Chondrocyte (in vitro differentiated cells): ENCODE measurements at places on chromosomes 5 and 9. TPM values are rescaled to one million over a fixed set of nuclear protein-coding genes. Genes with fewer than 3 reads are reported as not detected.

DNA sequence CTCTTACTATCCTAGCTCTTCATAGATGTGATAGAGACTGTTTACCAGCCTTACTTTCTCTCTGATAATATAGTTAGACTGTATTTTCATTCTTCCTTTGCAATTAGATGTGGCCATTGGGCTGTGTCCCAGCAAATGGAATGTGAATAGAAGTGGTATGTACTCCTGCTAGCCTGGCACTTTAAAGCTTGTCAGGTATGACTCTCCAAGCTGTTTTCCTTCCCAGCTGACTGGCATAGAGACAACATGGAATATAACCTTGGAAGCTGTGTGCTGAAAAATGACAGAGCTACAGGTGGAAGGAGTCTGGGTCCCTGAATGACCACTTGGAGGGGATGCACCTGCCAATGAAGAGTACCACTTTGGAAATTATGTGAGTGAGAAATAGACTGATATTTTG, 116.2 kb downstream of the DIRAS2 start:
- DNase-seq: no peak

DNA sequence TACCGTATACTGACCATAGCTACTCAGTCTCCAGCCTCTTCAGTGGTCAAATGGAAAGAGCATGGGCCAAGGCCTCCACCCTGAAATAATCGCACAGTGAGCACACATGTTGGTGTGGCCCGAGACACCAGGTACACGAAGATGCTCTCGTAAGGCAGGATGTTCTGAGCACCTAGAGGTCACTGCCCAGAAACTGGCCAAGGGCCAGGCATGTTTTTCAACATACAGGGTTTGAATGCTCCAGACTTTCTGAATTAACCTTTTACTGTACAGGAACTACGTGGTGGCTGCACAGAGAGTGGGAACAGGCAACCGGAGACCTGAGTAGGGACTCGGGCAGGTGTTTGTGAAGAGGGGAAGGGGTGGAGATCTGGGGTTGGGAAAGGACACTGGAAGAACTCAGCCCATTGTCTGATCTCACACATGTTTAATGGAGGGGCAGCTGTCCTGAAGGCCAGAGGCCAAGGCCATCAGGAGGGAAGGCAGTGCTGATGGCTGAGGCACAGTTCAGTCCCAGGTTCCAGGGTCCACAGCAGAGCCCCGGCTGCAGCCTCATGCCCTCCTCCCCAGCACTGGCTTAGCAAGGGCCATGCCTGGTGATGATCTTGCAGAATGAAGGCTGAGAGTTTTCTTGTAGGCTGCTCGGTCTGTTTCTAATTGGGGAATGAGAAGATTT, 48.5 kb upstream of the ANKRD18A start:
- no peak for DNase-seq

DNA sequence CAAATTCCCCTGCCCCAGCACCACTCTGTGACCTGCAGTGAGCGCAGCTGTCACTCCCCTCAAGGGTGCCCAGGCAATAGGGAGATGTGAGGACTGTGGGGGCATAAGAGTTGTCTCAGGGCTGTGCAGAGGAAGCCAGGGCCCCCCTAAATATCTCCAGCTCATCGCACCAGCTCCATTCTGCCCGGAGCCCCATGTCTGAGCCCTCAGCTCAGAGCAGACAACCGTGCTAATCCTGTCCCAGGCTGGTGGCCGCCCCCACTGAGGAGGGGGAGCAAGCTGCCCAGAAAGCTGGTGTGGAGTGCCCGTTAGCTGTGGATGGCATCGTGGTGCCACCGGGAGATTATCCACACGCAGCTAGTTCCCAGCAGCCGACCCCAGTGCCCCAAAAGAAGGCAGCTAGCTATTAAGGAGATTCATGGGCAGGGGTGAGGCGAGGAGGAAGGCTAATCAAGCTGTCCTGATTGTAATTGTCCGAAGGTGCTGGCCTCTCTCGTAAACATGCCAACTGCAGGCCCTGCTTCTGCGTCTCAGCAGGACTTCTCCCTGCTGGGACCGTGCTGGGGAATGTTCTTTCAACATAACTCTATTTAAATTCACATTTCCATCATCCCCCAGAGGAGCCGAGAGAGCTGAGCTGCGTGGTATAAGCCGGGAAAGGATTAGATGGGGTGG, 17.0 kb upstream of the FIBCD1 start:
- DNase-seq: no peak

Gene SVEP1
- total RNA-seq: 0.72 to 2.0 TPM (median 0.90 TPM) in 3 replicates

Gene UNC13B
- 29.8 to 32.8 TPM (median 31.8 TPM) in 3 replicates for total RNA-seq

DNA sequence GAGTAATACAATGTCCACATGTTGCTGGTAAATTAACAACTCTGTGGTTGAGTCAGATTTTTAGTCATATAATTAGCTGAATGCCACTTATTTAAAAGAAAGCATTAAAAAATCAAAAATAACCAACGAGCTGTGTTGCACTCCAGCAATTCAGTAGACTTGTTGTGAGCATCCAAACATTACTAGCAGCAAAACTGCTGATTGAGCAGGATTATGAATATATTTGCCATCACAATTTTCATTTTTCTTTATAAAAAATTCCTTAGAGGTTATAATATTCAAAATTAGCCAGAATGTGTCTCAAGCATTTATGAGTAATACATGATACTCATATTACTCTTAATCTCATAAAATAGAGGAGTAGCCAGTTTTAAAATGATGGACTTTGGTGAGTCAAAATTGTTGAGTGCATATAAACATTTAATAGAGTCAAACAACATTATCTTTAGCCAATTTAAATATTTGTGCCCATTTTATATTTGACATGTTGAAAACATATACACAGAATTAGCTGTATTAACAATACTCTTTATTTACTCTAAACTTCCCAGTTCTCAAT, 44.0 kb downstream of the ST8SIA4 start:
- DNase-seq: no peak
